ENCODE measurements at places on chromosomes 1 and 21.

DNA sequence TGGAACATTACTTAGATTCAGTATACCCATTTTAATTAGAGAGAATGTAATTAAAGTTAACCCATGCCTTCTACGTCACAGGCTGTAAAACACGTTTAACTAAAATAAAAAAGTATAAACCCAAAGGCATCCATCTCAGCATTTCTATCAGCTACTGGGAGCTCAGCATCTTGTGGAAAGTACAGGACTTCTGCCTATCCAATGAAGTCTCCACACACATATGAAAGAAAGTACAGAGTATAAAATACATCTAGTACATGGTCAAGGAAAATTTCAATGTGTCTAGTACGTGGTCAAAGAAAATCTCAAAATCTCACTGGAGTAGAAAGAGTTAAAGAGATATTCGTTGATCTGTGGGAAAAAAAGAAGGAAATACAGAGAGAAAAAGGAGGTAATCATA is 141.4 kb upstream of the ZNHIT6 start:
- no peak for DNase-seq

GRCh38 chr21:20329636-20330035 is 668.6 kb upstream of the NCAM2 start:
- DNase-seq, result no peak

DNA sequence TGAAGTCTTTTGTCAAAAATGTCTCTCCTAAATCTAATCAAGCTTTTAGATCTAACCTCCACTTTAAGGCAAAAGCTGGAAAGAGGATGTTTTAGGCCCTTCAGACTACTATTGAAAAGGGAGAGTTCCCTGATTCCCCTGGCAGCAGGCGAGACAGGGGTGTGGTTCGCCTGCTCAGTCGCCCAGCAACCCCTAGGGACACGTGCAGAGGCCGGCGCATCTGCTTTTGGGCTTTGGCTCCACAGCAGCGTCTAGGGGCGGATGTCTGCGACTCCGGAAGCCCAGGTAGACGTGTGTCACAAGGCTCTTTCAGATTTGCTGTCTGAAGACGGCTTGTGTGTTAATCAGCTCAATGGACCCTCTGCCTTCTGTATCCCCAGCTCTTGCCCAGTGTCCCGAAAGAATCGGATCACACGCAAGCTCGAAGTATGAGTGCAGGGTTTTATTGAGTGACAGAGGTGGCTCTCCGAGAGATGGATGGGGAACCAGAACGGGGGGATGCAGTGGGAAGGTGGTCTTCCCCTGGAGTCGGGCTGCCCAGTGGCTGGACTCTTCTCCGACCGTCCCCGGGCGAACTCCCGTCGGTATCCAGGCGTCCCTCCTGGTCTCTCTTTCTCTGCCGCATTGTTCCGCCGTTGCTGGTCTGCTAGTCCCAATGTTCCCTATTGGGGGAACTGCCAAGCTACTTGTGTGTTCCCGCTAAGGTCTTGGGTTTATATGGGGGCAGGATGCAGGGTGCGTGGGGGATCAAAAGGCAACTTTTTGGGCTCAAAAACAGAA is 45.5 kb downstream of the OLFML2B start:
- no peak for DNase-seq

GRCh38 chr1:201828217-201828819 is 639 bp upstream of the IPO9 start:
- no peak for DNase-seq

GRCh38 chr21:20949884-20950283 is 48.3 kb upstream of the NCAM2 start:
- DNase-seq, result no peak

- no peak for DNase-seq
Observed at GRCh38 chr1:245690946-245691541, 536.3 kb downstream of the KIF26B start.

- no peak for DNase-seq
Observed at GRCh38 chr1:33048426-33048825, 11.7 kb upstream of the AK2 start.

- DNase-seq, result no peak
Observed at GRCh38 chr1:1063261-1063944, 10.7 kb downstream of the RNF223 start.

DNA sequence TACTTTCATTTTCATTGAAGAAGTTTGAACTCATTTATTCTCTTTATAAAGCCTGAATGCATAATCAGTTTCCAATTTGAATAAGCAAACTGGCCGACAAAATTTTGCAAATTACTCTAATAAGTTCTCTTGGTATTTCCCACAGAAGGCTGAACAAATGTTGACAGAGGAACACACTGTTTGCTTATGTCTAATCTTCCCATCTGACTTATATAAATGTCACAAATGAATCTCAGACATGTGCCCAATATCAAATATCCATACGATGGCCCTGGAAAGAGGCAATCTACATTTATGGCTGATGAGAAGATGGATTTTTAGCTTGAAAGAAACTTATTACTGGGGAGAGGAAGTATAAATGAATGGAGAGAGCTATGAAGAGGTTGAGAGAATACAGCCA is 380.6 kb upstream of the ZRANB2 start:
- DNase-seq, result no peak

DNA sequence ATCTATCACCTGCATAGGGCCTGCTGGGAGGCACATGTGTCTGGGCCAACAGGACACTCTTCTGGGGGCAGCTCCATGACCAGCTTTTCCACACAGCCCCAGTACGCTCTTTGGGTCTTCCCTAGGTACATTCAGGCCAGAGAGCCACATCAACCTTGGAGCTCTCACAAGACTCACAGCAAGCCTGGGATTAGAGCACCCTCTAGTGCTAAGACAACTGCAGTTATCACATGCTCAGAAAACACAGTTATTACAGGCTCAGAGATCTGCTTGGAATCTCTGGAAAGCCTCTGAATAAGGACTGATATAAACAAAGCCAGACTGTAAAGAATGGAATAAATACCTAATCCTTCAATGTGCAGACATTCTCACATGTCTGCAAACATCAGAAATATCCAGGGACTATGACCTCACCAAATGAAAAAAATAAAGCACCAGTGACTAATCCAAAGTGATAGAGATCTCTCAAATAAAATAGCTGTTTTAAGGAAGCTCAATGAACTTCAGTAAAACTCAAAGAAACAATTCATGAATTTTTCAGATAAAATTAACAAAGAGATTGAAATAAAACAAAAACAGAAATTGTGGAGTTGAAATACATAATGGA is 563.9 kb upstream of the NR5A2 start:
- no peak for DNase-seq

- no peak for DNase-seq
Observed at GRCh38 chr21:34743831-34744230, 75.0 kb downstream of the CLIC6 start.

- no peak for DNase-seq
Observed at GRCh38 chr1:183517401-183517800, 45.1 kb downstream of the SMG7 start.

DNA sequence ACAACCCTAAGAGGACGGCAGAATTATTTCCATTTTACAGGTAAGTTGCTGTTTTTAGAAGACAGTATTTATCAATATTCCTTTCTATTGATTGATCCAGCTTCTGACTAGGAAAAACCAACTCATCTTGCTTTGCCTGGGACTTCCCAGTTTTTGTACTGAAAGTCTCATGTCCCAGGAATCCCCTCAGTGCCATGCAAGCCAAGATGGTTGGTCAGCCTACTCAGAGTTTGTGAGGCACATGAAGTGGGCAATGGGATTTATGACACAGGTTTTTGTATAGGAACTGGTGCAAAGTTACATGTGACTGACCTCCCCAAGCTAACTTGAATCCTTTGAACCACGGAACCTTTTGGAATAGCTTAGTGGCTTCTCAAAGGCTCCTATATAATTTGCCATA is 45.5 kb downstream of the GNG12 start:
- no peak for DNase-seq

GRCh38 chr1:86537928-86538695 is 8.8 kb upstream of the CLCA4 start:
- DNase-seq, result no peak

- DNase-seq, result no peak
Observed at GRCh38 chr21:45994759-45995685, 13.5 kb downstream of the COL6A1 start.

DNA sequence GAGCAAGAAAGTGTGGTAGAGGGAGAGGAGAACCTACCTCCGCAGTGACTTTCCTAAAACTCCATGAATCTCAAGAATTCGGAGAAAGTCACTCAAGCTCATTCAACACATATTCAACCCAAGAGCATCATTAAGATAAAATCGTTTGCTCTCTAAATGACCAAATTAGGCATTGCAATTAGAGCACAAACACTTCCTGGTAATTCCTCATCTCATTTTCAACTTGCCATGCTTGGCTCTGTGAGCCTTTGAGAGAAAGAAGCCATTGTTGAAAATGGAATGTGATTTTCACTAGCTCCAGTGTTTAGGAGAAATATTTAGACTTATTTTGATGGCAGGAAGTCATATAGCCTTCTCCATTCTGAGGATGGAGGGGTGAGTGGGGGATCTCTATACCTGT is 52.5 kb downstream of the KAZN start:
- no peak for DNase-seq

GRCh38 chr1:98919211-98919610 is 85.5 kb downstream of the PLPPR5 start:
- no peak for DNase-seq

- DNase-seq, result no peak
Observed at GRCh38 chr1:184582411-184582810, 172.2 kb downstream of the EDEM3 start.

DNA sequence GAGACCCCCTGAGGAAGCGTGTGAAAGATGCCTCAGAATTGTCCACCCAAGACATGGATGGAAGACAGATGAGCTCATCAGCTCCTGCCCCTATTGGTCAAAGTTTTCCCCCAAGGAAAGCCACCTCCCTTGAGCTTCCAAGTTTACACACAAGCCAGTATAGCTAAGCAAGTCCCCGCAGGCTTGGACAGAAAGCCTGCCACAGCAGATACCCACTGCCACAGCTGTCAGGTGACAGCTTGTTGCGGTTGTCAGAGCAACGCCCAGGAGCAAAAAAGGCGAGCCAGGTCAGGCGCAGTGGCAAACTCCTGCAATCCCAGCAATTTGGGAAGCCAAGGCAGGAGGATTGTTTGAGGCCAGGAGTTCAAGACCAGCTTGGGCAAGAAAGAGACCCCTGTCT is 60.9 kb upstream of the IFNAR2 start:
- DNase-seq, result no peak

- DNase-seq, result no peak
Observed at GRCh38 chr1:82901118-82901517, 1097.8 kb downstream of the TTLL7 start.

DNA sequence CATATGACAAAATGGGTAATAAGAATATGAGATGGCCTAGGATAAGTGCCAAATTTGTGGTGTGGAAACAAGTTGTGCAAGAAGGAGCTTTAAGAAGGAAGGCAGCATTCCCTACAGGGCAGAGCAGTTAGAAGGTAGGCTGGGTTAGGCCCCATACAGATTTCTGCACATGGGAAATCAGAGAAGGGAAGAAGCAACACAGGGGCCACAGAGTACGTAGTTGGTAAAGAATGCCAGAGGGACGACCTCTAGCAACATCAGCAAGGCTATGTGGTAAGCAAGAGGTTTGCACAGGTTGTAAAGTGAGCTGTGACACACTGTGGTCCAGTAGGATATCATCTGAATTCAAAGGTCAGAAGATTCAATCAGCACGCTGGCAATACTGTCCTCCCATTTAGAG is 765.6 kb upstream of the B3GALT2 start:
- DNase-seq, result no peak

DNA sequence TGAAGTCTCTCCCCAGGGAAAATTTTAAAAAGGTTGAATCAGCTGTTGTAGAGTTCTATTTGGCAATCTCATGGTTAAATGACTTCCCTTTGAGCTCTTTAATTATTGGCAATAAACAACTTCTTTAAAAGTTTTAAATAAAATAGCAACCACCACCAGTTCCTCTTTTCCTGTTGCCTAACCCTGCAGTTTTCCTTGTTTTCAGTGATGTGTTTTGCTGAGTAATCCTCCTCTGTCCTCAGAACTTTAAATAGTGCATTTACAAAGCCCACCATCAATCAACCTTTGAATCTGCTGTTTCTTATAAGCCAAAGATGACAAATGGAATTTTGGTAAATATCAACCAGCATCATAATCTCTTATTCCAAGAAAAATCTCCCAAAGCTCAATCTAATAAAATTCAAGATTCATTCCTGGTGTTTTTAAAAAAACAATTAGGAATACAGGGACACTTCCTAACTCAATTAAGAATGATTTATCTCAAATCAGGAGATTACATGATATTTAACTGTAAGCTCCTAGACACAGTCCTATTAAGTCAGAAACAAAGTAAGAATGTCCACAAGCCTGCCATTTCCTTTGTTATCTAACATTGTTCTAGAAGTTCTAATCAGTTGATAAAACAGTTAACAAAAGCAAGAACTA is 14.8 kb downstream of the AVPR1B start:
- no peak for DNase-seq

GRCh38 chr1:178362747-178363146 is 134.0 kb downstream of the CLEC20A start:
- DNase-seq, result no peak

DNA sequence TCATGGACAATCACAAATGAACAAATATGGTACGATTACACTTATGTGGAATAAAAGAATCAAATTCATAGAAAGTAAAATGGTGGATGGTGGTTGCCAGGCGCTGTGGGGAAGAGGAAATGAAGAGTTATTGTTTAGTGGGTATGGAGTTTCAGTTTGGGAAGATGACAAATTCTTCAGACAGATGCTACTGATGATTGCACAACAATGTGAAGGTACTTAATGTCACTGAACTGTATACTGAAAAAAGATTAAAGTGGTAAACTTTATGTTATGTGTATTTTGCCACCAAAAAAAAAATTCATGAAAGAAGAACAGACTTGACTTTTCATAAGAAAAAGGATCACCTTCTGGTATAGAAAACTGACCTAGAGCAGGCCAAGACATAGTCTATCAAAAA is 745.6 kb upstream of the CXADR start:
- no peak for DNase-seq

GRCh38 chr1:234706931-234707330 is 97.0 kb upstream of the IRF2BP2 start:
- no peak for DNase-seq

DNA sequence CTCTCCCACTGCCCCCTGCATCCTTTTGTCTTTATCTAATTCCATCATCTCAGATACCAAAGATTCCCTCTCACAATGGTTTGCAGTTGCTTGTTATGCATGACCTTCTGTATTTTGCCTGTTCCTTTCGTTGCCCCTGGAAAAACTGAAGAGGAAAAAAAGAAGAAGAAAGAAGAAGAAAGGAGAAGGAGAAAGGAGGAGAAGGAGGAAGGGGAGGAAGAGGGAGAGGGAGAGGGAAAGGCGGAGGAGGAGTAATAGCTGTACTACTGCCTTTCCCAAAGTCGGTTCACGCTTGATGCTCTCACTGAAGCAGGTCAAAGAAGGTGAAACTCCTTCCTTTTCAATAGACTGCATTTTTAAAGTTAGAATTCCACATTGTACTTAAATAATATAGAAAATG is 513.8 kb downstream of the PTPRC start:
- DNase-seq, result no peak

DNA sequence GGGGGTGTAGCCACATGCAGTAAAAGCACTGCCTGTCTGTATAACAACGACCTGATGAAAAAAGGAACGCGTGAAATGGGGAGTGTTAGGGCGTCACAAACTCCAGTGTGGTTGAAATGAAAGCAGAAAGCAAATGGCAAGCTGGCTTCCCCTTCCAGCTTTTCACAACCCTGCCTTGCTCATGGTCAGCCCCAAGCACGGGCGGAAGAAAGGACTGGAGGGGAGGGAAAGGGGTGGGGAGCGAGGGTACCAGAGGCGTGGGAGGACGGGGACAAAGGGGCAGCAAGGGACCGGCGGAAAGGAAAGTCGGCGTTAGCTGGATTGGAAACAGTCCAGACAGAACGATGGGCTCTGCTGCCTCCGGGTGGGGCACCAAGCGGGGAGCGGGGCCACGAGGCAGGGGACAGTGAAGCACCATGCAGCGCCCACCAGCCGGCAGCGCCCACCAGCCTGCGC is 9.6 kb downstream of the VPS26C start:
- peak; percentile 92 for DNase-seq

All from CMK (cell line).